ENCODE measurements at places on chromosomes 2 and 18. TPM values are rescaled to one million over a fixed set of nuclear protein-coding genes. Genes with fewer than 3 reads are reported as not detected.

DNA sequence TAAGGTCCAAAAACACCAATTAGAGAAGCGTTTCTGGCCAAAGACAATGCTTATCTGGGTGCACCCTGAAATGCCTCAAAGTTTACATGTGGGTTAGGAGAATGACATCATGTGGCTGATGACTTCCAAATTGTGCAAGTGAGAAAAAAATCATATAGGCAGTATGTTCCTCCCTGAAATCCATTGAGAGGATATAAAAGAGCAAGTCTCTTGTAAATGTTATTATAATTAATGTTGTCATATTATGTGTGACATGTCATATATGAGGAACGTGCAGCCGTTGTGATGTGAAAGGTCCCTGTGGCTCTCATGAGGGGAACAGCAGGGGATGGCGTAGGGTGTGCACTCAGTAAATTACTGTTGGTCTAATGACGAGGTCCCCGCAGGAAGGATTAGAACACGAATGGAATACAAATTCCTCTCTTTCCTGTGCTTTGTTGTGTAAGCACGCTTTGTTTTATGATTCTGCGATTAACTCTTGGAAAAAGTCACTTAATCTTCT, 290.8 kb downstream of the PRKCE start:
- no peaks in the 10 kb centered on the region for H3K36me3 ChIP-seq
- no peaks in the 10 kb centered on the region for H3K27me3 ChIP-seq
- H3K4me3 ChIP-seq: no peak overlapping the region

DNA sequence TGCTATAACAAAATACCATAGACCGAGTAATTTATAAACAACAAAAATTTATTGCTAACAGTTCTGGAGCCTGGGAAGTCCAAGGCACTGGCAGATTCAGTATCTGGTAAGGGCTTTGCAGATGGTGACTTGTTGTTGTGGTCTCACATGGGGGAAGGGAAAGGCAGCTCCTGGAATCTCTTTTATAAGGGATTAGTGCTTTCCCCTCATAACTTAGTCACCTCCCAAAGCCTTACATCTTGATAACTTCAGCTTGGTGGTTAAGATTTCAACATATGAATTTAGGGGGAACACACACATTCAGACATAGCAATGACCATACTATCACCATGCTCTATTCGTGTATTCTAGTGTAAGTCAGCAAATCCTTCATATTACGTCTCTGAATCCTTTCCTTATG, 447.6 kb upstream of the TCF4 start:
- H3K27ac ChIP-seq: no peak overlapping the region
- no peak for DNase-seq
- H3K4me3 ChIP-seq: no peak overlapping the region
- H3K27me3 ChIP-seq: no peaks in the 10 kb centered on the region
- H3K36me3 ChIP-seq: no peaks in the 10 kb centered on the region

GRCh38 chr2:25233916-25234605, 65.7 kb upstream of the POMC start:
- no peak overlapping the region for H3K4me3 ChIP-seq
- no peaks in the 10 kb centered on the region for H3K27me3 ChIP-seq
- no peaks in the 10 kb centered on the region for H3K4me1 ChIP-seq
- no peak for DNase-seq

DNA sequence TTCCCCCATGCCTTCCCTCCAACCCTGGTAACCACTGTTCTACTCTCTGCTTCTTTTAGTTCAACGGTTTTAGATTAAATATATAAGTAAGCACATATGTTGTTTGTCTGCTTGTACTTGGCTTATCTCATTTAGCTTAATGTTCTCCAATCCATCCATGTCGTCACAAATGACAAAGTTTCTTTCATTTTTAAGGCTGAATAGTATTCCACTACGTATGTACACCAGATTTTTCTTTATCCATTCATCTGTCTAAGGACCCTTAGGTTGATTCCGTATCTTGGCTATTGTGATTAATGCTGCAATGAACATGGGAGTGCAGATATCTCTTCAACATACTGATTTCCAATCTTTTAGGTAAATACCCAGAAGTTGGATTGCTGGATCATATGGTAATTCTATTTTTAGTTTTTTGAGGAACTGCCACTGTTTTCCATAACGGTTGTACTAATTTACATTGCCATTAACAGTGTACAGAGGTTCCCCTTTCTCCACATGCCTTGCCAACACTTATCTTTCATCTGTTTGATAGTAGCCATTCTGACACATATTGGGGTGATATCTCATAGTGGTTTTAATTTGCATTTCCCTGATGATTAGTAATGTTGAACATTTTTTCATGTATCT, 8.1 kb downstream of the ASB3 start:
- H3K4me1 ChIP-seq: no peaks in the 10 kb centered on the region
- H3K27ac ChIP-seq: no peak overlapping the region
- no peak for DNase-seq
- peaks cover 40% of the 10 kb centered on the region for H3K36me3 ChIP-seq
- no peaks in the 10 kb centered on the region for H3K27me3 ChIP-seq

The MDH1B gene
- 0.42 TPM for total RNA-seq

DNA sequence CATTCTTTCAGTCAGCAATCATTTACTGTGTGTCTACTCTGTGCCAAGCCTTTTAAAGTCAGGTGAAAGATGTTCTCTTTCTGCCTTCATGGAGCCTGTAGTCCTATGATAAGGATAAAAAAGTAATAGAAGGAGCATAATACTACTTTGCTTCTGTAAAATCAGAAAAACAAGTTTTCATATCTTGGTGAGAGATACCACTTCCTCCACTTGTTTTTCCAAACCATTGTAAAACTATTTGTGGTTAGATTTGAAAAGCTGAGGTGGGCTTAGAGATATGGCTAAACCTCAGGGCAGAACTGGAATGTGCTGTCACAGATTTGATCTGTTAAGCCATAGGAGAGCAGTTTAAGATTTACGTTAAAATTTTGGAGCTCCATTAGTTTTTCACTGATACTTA, 104.7 kb upstream of the FAM117B start:
- no peaks in the 10 kb centered on the region for H3K4me1 ChIP-seq
- DNase-seq: no peak
- H3K36me3 ChIP-seq: peaks cover 35% of the 10 kb centered on the region

The MXD1 gene
- total RNA-seq: 3.1 TPM

The SLC30A3 gene
- total RNA-seq: not detected

All from SJSA1 (cell line).